ENCODE measurements at places on chromosomes 3 and 15.
A peak's percentile ranks its signal among the peaks of the same experiment; 100 is the strongest.

- DNase-seq = peak; percentile 41
These were observed 1.4 kb downstream of the FYTTD1 start for GRCh38 chr3:197750858-197751737.

GRCh38 chr15:39493424-39494067, 87.3 kb upstream of the THBS1 start:
- DNase-seq = no peak

DNA sequence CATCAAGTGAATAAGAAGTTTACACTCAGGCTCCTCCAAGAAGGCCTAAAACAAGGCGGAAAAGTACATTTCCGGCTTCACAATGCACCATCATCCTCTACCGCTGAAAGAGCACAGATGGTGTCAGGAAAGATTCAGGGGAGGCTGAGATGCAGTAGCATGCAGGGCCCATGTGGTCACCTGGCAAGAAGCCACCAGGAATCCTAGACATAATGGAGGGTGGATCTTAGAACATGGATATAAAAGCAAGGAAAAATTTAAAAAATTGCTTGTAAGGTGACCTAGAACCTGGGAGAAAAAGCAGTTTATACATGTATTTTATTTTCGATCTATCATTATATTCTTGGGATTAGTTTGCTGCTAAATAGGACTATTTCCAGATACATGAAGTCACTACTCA, 21.9 kb upstream of the OTOL1 start:
- no peak for DNase-seq

- no peak for DNase-seq
These were observed 29.7 kb downstream of the MINDY4B start for GRCh38 chr3:150875548-150875947.

DNA sequence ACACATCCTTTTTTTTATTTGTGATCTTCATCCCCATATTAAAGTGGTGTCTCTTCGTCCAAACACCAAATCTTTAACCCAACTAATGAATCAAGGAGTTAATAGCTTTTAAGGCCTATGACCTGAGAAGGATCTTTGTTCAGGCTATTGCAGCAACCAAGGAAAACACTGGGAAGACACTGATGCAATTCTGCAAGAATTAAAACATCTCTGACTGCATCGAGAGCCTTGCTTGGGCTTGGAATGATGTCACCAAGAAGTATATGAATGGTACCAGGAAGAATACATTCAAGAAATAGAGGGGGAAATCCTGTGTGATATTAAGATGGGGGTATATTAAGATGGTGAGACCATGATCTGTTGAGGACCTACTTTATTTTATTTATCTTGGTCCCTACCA, 214.2 kb upstream of the ARL6 start:
- no peak for DNase-seq

GRCh38 chr15:30903497-30904187, at the start of gene FAN1:
FAN1 (plus strand) TSS chr15:30903915; CDS start chr15:30904664, 749 bp downstream.
- DNase-seq = peak; percentile 88

DNA sequence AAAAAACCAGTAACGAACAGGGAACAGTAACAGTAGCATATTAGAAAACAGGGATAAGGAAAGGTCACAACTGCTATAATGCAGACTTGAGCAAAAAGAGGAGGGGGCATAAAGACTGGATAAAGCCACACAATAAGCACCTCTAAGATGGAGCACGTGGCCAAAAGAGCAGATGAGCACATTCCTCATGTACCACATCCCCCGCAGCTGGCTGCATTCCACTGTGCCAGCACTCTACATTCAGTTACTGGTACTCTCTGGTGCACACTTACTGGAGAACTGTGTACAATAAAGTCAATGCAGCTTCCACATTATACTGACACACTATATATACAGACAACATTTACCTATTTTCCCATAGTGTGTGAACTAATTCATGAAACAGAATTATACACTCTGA, 64.7 kb downstream of the UBE3A start:
- no peak for DNase-seq

GRCh38 chr15:80788536-80788935, 9.4 kb downstream of the CEMIP start:
- DNase-seq = no peak

- DNase-seq = no peak
These were observed 185.0 kb downstream of the TIGIT start for GRCh38 chr3:114478801-114479200.

- no peak for DNase-seq
These were observed 22.7 kb upstream of the ATP1B3 start for GRCh38 chr3:141853629-141854168.

DNA sequence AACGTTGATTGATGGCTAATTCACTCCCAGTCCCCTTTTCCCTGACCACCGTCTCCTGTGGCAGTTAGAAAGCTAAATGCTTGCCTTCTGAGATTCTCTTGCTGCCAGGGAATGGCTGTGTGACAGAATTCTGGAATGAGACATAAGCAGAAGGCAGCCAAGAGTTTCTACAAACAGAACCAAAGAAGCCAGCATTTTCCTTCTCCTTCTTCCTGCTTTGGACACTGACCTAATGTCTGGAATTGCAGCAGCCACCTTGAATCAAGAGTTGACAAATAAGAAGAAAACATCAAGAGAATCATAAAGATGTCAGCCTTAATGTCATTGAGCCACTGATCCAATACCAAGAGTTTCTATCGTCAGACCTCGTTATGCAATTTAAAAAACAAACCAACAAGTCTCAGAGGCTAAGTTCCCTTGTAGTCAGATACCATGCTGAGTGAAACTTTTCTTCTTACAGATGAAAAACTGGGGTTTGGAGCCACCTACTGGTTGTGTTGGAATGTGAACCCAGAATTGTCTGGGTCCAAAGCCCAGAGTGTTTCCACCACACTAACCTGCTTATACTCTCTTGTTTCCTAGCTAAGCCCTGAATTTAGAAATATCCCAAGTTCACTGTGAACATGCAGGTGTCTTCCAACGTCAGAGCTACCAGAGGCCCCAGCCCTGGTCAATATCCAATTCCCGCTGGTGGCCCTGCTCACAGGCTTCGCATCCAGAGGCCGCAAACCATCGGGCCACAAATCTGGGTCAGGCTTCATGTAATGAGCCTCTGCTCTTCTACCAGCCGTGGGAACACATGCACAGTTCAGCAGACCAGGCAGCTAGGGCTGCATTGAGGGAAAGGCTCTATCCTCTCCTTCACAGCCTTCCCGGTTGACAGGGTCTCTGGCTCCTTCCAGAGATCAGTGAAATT, 42.5 kb downstream of the MCF2L2 start:
- peak; percentile 79 for DNase-seq

- DNase-seq = no peak
These were observed 18.8 kb upstream of the DGKG start for GRCh38 chr3:186380622-186381380.

DNA sequence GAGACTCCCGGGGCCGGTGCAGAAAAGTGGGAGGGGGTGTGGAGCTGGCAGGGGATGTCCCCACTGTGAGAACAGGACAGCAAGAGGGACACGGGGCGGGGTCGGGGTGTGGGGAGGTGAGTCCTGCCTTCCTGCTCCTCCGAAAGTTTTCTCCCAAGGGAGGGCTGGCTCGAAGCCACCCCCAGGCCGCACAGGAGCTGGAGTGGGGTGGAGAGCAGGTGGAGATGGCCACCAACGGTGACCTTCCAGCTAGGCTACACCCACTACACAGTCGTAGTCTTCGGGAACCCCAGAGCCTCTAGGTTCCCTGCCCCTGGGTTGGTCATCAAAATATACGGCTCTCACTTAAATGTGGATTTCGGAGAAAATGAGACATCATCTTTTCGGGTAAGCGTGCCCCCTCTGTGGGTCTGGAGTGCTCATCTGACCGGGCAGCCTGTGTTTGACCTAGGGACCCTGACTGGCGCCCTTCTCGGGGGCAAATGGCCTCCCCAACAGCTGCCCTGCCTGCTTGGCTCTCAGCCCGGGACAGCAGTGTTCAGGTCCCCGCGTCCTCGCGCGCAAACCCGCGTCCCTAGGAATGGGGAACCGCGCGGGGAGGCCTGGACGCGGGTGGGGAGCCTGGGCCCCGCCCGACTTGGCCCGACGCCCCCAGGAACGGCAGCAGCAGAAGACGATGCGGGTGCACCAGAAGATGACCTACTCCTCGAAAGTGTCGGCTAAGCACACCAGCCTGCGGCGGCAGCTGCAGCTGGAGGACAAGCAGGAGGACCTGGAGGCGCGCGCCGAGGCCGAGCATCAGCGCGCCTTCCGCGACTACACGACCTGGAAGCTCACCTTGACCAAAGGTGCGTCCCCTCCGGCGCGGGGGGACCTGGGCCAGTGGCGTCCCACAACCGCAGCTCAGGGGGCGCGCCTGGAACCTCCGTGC, 21.2 kb downstream of the CFAP100 start:
- DNase-seq = no peak

- no peak for DNase-seq
These were observed 12.7 kb downstream of the KLHL25 start for GRCh38 chr15:85782064-85782463.

- no peak for DNase-seq
These were observed 90.0 kb downstream of the STT3B start for GRCh38 chr3:31622636-31623288.

GRCh38 chr3:123620343-123620742, 35.5 kb upstream of the HACD2 start:
- DNase-seq = no peak

- no peak for DNase-seq
These were observed 65.5 kb downstream of the LINGO1 start for GRCh38 chr15:77567202-77567601.

DNA sequence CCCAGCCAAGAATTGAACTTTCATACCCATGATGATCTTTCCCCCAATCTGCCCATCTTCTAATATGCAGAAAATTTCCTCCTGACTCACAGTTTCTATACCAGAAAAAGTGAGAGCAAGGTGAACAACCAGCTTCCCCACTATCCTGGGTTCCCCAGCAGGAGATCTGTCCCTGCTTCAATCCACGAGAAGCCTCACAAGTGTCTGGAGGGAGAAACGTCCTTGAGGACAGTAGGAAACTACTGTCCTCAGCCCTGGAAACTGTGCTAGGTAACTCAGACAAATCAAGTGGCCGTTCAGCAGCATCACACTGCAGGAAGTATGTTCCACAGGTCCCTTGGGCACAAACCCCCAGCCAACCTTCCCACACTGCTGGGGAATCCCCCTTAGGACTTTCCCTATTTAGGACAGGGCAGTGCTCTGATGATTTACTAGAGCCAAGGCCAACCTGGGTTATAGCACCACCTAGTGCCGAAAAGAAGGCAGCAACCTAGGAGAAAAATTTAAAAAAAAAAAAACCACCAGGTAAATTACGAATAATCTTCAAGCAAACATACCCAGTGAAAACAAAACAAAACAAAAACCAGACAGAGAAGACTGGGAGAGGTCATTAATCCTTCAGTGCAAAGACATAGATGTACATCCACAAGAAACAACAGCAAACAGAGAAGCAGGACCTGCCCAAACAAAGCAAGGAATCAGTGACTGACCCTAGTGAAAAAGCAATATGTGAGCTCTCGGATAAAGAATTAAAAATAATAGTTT, 36.0 kb downstream of the MORC1 start:
- DNase-seq = peak; percentile 39

DNA sequence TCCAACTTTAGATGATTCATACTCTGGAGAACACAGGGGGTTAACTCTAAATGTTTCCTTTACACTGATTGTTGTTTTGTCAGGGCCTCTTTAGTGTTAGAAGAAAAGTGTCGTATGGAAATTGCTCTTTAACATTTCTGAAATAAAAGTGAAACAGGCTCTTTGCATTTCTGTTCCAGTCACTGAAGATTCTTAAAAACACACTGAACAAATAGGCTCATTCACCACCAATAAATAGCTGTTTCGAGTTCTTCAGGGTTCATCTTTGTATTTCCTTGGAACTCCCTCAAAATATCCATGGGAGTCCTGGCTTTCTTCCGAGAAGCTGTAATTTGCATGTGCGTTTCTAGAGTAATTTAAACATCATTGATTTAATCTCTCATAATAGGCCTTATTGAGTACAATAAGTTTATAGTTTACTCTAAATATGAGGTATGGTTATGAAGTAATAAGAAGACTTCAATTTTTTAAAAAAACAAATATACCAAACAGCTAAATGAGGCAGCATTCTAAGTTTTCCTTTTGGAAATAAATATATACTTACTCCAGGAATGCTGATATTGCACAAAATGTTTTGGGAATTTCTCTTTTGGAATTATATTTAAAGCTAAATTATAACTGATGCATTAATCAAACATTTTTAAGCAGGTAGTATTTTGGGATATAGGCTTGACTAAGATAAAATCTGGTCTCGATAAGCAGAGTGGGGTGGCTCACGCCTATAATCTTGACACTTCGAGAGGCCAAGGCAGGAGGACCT, 327.4 kb downstream of the EPHA3 start:
- DNase-seq = no peak

DNA sequence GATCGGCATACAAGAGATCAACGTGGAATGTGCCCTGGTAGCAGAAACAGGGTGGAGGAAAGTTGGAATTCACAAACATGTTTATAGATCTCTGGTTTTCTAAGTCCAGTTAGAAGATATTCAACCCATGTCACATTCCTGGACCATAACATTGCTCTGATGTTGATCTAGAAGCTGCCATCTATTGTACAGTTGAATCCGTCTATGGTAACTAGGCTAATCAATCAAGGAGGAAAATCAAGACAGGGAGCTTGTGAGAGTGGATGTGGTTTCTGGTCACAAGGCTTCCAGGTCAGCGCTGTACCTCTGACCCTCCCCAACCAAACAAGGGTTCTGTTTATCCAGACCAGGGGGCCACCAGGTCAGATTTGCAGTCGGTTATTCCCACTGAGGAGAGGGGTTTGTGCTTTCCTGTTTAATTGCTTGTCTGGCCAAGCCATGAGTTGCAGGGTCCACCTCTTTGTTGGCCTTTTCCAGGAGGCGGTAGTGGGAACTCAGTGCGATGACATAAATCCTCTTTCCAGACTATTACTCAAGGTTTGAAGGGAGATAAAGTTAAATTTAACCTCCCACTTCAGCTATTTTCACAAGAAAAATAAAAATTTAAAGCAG, 130.3 kb downstream of the SLCO3A1 start:
- no peak for DNase-seq

DNA sequence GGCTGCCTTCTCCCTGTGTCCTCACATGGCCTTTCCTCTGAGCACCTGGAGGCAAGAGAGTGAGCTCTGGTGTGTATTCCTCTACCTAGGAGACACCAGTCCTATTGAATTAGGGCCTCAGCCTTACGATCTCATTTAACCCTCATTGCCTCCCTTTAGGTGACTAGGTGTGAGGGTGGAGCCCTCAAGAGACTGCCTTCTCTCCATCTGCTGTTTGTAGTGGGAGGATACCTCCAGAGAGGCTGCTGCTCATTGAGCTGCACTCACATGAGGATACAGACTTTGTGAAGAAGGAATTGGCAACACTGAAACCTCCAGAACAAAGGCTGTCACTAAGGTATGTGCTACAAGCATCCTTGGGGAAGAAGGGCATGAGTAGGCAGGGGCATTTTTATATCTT, at the start of gene CCR8:
CCR8 (plus strand) TSS at position 217 of the 400 bp plus-strand sequence. CDS start 2,623 bp downstream, outside the sequence.
- DNase-seq = no peak

GRCh38 chr3:158313338-158313927, 203.5 kb downstream of the RSRC1 start:
- DNase-seq = peak; percentile 52

Data from OCI-LY7 (cell line).